Activated CD4-positive, alpha-beta T cell treated with anti-CD3 and anti-CD28 coated beads, Interleukin-10, Interleukin-2, amounts not matched to agents 100 ng/mL and 50 ng/mL, durations not matched to agents 16 hours and 8 hours (primary cell): ENCODE measurements at places on chromosomes 7 and 10.

- no peak for DNase-seq
Observed at GRCh38 chr7:151623766-151624165, 104.1 kb upstream of the RHEB start.

- no peak for DNase-seq
Observed at GRCh38 chr7:65746398-65746669, 126.5 kb upstream of the VKORC1L1 start.

DNA sequence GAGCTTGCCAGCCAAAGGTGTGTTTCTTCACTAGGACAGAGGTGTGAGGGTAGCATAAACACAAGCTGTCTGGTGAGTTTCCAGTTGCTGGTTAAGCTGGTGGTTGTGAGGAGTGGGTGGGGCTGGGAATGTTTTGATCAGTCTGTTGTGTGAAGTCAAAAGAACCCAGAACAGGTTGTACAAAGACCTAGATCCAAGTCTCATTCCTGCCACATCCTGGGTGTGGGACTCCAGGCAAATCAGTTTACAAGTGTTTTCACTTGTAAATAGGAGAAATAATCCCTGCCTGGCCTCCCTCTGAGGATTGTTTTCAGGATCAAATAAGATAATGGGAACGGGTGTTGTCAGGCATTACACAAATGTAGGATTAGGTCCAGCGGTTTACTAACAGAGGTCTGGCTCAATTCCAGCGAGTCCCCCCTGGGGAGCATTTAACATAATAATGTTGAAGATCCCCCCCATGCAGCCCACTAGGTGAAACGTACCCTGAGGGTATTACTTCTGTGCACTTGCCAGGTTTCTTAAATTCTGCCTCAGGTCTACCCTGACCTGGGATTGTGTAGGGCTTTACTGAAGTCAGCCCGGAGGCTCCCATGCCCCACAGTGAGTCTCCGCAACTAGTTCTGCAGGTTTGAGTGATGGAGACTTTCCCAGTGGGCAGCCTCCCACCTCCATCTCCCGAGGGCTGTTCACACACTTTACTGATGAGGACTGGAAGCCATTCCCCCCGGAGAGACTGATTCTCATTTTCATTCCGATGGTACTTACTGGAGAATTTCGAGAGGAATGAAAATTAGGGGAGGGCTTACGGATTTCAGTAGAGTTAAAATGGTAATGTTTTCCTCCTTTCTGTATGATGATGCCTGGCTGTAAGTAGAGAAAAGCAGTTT is 2.7 kb upstream of the FRAT2 start:
- DNase-seq: no peak

DNA sequence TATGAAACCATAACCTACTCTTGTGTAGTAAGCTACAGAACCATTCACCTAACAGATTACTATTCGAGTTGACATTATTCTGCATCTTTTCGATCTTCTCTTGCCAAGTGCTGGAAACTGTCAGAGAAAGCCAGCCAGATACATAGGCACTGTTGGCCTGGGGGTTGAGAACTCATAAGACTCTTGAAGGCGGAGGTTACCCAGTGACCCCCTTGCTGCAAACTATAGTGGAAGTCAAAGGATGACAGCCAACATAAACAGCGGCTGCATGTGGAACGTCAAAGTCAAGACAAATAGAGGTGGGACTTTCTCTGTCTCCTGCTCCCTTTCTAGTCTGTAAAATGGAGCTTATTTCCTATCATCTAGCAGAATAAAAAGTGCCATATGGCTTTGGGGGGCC is 394.2 kb downstream of the LRMDA start:
- DNase-seq: no peak

DNA sequence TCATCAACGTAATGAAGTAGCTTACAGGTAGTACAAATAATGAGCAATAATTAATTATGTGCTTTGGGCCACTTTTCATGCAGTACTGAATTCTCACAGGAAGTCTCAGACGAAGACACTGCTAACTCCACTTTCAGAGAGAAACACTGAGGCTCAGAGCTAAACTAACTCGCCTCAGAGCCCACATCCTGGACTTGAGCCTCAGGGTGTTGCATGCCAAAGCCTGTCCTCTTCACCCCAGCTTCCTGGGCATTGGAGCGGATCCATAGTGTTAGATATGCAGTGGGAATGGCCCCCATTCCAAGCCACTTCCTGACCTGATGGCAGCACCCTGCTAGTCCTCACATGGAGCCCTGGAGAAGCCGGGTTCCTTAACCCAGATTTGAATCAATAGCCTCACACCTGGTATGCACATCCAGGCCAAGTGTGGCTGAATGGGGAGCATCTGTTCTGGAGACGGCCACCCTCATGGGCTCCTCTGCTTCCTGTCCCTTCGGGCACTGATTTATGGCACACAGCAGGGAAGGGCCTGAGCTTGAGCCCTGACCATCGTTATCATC is 265.1 kb upstream of the ZNF32 start:
- no peak for DNase-seq

- no peak for DNase-seq
Observed at GRCh38 chr7:1576521-1577253, 6.9 kb upstream of the PSMG3 start.

- no peak for DNase-seq
Observed at GRCh38 chr7:84297616-84298015, 103.0 kb upstream of the SEMA3A start.
